D341Med (cell line): ENCODE measurements at places on chromosomes 16 and 17.

DNA sequence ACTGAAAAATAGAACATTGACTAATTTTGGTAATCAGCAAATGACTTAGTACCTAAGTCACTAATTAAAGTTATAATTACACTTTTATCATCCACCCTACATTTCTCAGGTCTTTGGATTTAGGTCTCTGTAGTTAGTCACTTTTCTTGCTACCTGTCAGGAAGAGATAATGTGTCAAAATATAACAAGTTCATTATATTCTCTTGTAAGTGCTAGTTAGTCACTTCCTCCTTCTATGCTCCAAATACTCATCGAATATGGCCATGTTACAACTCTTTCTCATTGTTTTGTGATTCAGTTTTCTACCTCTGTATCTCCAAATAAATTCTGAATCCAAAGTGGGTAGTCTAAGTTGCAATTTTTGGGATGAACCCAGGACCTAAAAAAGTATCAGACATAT lies 163.5 kb upstream of the KIF2B start:
- no peak for DNase-seq

DNA sequence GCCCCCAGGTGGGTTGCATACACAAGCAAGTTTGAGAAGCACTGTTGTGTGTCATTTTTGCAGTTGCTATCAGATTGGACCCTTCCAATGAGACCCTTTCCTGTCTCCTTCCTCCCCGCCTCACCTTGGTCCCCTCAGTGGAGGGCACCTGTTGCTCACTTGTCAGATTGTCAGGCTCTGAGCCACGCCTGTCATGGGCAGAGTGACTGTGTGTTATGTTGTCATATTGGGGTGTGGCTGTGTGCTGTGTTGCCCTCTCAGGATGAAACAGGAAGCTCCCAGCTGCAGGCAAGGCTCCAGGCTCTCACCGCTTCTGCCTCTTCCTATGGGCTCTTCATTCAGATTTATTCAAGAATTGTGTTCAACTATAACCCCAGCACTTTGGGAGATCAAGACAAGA lies 302.9 kb downstream of the CPPED1 start:
- DNase-seq = no peak

- DNase-seq = no peak
Observed at GRCh38 chr16:85242140-85242539, 129.9 kb upstream of the CIBAR2 start.

DNA sequence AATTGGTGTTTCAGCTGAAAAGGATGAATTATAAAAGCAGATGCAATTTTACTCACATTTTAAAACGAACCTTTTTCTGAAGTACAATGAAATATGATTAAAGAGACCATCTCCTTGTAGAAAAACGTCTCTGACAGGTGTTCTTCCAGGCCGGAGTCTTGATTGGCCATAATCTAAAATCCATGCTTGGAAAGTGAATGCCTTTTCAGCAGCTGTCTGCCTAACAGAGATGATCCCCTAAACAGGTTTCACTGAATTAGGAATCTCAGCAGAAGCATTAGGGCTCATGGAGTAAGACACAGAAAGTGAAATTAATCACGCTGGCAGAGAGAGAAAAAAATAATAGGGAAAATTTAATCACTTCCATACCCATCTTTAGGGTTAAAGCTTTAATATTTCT lies 39.3 kb upstream of the IRX5 start:
- DNase-seq = no peak

- no peak for DNase-seq
Observed at GRCh38 chr17:82237746-82238471, 9.1 kb downstream of the SLC16A3 start.

DNA sequence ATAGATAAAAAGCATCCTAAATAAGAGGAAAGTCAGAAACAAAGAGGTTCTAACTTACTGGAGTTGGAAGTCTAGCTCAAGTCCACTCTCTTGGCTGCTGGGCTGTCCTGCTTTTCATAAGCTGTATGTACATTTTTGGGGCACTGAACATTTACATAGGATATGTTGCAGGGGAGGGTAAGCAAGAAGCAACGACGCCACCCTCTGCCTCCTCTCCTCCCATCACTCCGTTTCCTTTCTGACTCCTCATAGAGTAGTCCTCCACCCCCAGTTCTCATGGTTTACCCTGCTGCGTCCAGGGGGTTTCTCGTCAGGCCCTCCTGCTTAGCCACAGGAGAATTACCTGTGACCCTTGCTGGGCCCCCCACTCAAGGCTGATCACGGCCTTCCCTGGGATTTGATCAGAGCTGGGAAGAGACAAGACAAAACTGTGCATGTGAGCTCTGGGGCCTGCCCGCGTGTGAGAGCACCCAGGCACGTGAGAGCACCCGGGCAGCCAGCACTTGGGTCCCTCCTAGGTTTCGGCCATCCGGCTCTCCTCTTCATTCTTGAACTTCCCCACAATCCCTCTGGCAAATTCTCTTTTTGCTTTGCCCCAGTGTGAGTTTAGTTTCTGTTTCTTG lies 37.1 kb downstream of the TMEM11 start:
- DNase-seq = no peak

- DNase-seq = no peak
Observed at GRCh38 chr16:67648764-67649407, 3.9 kb downstream of the CARMIL2 start.

GRCh38 chr17:3911271-3912053 lies 4.8 kb downstream of the P2RX1 start:
- DNase-seq = no peak

DNA sequence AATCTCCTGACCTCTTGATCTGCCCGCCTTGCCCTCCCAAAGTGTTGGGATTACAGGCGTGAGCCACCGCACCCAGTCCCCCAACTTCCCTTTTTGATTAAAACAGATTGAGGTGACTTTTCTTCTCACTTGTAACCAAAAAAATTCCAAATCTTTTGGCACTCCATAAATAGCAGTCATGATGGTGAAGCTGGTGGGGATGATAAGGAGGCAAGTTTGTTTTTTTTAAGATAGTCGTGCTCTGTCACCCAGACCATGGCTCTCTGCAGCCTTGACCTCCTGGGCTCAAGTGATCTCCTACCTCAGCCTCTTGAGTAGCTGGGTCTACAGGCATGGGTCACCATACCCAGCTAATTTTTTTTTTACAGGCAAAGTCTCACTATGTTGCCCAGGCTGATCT lies 34.7 kb upstream of the PLCG2 start:
- DNase-seq = no peak

- no peak for DNase-seq
Observed at GRCh38 chr16:27671410-27671809, 121.5 kb downstream of the KATNIP start.

DNA sequence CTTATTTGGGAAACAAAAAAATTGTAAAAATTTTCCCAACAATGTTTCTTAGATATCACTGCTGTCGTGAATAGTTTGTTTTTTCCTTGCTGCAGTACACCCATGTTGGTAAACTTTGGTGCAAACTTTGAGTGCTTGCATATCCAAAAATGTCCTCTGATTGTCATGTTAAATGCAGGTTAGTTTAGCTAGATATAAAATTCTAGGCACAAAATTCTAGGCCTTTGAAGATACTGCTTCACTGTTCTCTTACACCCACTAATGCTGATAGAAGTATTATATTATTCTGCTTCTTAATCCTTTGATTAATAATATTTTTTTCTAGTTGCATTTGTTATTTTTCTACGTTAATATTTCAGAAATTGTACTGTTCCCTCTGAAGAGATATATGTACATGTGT lies 16.1 kb downstream of the TOM1L1 start:
- no peak for DNase-seq

GRCh38 chr16:54540525-54541180 lies 254.1 kb upstream of the IRX3 start:
- no peak for DNase-seq

DNA sequence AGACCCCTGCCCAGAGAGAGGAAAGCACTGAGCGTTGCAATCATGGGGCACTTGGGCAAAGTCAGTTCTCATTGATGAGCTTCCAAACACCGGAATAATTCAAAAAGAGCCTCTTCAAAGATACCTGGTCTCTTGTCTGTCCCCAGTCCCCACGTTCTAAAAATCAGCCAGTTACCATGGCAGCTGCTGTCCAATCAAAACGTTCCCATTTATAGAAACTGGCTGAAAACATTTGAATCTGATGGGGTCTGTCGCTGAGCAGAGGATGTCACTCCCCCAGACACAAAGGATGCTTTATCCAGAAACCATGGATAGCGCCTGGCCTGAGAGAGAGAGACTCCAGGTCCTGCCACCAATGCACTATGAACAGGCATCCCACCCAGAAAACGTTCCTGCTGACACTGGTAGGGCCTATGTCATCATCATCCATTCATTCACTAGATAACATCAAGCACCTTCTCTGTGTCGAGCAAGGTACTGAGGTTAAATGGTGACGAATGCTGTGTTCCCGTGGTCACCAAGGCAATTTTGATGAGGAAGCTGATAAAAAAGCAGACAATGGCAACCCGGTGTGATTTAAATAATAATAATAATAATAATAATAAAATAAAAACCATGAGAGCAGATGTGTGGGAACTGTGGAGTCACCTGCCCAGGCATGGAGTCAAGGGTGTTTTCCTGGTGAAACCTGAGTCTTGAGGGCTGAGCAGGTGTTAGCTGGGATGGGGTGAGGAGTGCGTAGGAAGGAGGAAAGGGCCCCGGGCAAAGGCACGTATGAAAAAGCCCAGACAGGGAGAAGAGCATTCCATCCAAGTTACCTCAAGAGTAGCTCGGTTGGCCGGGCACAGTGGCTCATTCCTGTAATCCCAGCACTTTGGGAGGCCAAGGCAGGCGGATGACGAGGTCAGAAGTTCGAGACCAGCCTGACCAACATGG lies 19.0 kb upstream of the CALB2 start:
- DNase-seq = no peak

- DNase-seq = no peak
Observed at GRCh38 chr17:46788796-46789195, 29.7 kb downstream of the WNT3 start.

DNA sequence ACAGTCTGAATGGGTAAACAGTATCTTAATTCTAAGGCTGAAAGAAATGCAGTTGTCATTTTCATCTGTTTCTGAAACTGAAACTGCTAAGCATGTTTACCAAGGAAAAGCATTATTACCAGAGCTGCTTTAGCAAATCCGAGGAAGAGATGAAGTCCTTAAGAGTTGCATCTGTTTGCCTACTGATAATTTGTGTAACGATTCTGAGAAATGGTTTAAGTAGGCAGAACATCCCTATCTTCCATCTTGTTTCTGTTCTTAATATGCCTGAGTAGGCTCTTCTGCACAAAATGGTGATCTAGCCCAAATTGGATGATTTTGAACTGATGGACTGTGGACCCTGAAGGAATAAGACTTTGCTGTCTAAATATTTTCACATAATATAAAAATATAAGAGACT lies 34.9 kb downstream of the NUP93 start:
- no peak for DNase-seq

- no peak for DNase-seq
Observed at GRCh38 chr17:57608369-57609124, 136.6 kb downstream of the CCDC182 start.

DNA sequence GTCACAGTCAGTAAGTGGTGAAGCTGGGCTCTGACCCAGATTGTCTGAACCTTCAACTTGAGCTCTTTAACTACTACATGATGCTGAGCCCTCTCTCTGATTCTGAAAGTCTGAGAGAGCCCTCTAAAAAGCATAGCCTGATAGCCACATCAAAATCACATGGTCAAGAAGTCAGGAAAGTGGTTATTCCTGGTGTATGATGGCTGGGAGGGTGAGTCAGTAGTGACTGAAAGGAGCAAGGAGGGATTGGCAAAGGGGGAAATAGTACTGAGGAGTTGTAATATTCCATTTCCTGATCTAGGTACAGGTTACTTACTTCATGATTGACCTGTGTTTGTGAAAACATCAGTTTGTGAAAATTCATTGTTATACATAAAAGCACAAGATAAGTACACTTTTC lies 89.1 kb downstream of the SSH2 start:
- no peak for DNase-seq

GRCh38 chr17:49914096-49914490 lies 54.9 kb upstream of the DLX4 start:
- peak; percentile 84 for DNase-seq

DNA sequence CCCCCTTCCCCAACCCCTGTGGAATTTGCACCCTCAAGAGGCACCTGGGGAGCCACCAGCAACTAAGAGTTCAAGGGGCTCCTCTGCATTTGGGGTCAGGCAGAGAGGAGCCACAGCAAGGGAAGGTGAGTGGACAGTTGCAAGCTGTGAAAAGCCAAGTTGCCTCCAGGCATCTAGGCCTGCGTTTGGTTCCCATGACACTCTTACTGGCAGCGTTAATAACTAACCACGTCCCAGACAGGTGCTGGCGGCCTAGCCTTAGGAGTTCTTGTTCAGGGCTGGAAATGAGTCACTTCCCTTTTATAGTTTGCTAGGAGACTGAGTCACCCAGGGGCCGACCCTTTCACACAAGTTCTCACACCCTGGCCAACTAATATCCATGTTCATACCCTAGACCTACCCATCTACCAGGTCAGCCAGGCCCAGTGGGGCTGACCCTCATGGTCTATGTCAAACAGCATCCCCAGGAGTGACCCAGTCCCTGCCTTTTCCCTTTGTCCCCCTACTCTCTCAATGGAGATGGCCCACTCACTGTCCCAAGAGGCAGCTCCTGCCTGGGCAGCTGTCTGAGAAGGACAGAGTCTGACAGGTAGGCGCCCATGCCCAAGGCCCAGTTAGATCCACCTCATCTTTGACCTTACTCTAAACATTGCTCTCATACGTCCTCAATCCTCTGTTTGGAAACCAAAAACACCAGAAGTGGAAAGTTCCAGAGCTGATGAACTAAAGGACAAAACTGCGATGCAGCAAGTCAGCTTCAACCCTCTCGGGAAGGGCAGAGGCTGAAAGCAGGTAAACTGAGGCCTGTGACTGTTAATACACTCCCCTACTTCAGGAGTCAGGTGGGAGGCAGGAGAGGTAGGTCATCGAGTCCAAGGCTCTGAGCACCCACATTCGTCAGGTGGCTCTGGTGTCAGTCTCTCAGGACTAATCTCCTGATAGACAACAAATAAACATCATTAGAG lies 300.6 kb downstream of the SOX9 start:
- no peak for DNase-seq

DNA sequence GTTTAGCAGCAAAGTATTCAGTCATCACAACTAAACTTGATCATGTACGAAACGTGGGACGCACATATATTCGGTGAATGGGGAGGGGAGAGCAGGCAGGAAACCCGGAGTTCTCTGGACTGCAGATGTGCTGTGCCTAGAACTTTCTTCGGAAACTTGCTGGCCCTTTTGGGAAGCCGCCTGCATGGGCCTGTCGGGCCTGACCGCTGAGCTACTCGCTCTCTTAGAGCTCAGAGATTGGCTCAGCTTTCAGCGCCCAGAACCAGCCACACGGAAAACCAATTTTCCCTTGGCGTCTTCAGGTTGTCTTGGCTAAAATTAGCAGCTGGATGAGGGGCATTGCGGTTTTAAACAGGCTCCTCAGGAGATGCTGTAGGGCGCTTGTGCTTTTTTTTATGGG lies 38.1 kb downstream of the ZDHHC7 start:
- DNase-seq = no peak
